ENCODE measurements at places on chromosomes 3 and 15.

DNA sequence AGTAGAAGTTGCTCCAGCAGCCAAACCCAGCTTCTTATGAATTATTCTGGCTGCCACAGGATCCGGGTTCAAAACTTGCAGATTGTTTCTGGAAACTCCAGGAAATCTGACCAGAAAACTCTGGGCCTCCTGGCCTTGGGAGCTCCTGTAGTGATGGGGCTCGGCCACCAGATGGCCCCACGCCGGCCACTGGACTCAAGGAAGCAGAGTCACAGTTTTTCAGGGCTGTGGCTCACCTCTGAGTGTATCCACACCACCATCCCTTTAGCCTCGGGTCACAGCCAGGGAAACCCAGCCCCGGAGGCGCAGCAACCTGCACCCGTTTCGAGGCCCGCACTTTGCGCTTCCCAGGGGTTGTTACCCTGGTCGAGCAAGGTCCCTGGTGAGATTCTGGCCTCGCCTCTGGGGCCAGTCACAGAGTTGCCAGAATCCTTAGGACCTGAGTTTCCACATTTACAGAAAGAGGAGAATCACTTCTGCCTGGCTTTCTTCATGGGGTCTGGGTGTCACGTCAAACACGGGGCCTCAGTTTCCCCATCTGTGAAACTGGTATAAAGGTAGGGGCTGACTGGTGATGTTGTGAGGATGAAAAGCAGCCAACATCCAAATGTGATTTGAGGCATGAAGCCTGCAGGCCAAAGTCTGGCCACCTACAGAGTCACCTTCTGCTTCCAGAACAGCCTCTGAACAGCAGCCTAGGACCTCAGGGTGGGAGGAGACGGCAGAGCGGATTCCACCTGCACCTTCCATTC, 53.5 kb upstream of the LCTL start:
- peak; percentile 17 for DNase-seq

- no peak for DNase-seq
Measured at GRCh38 chr3:116135457-116136085, 309.7 kb downstream of the LSAMP start.

- no peak for DNase-seq
Measured at GRCh38 chr3:17865631-17866030, 123.2 kb upstream of the TBC1D5 start.

GRCh38 chr3:149330609-149331331, 2.7 kb downstream of the TM4SF18 start:
- no peak for DNase-seq

- no peak for DNase-seq
Measured at GRCh38 chr3:193865339-193865738, 270.6 kb upstream of the HES1 start.

DNA sequence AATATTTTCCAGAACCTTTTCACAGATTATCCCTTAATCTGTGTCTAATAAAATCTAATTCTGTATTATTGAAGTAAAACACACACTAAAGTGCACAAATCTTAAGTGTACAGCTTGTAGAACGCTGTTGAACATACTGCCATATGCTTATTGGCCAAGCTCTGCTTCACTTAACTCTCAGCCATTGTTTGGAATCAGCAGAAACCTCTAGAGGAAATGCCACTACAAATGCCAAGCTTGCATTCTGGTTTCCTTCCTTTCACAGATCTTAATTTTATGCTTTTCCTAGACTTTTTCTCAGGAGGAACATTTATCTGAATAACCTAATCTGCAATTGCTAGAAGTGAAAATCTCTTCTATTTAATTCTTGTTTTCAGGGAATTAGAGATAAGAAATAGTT, 10.1 kb downstream of the MNS1 start:
- no peak for DNase-seq

GRCh38 chr15:81813215-81813614, 232.6 kb downstream of the MEX3B start:
- DNase-seq, result no peak

- no peak for DNase-seq
Measured at GRCh38 chr15:78080088-78080460, 2.6 kb upstream of the TBC1D2B start.

- no peak for DNase-seq
Measured at GRCh38 chr3:69901802-69902201, 97.7 kb upstream of the SAMMSON start.

GRCh38 chr15:68484696-68485400, 52.9 kb upstream of the ITGA11 start:
- DNase-seq, result no peak
